RWPE1 (cell line): ENCODE measurements at places on chromosomes 13 and 19.

DNA sequence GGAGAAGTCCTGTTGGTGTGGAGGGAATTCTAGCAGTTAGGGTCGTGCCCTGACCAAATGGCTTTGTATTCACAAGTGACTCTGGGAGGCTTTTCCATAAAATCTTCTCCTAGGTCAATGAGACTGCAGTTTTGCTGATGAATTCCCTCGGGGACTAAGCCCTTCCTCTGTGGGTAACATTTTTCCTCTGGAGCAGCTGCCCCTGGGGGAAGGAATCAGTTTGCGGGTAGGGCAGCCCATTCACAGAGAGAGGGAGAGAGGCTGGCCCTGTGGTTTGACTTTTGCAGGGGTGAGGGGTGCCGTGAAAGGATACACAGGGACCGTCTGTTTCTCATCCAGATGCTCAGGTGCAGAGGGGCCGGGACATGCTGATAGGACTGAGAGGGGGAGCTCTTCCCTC, 67.3 kb downstream of the ERICH6B start:
- no peak for DNase-seq

- DNase-seq = no peak
Measured at GRCh38 chr13:44350775-44351504, 22.7 kb upstream of the SERP2 start.

- DNase-seq = no peak
Measured at GRCh38 chr13:52811841-52812240, 36.6 kb downstream of the PCDH8 start.

DNA sequence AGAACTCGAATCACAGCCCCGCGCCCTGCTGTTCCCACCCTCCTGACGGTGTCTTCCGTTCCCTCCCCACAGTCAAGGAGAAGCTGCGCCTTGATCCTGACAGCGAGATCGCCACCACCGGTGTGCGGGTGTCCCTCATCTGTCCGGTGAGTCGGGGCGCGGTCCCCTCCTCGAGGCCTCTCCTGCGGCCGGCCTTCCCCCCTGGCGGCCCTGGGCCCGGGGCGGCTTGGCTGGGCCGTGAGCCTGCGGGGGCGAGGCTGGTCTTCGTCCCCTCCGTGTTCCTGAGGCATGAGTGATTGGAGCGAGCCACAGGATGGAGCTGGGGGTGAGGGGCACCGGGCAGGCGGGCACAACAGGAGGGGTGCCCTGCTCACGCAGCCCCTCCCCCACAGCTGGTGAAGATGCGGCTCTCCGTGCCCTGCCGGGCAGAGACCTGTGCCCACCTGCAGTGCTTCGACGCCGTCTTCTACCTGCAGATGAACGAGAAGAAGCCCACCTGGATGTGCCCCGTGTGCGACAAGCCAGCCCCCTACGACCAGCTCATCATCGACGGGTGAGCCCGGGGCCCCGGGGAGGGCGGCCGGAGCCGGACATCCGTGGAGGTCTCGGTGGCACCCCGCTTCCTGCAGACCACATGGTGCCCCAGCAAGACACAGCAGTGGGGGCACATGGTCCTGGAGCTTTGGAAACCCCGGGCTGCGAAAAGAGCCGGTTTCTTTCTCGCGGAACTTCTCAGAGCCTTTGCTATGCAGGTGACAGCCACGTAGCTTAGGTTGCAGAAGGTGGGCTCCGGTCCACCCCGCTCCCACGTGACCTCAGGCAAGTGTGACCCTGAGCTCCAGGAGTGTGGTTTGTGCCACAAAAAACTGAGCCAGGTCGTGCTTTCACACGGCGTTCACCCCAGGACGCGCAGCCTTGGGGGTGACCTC, 25.8 kb downstream of the PIAS4 start:
- DNase-seq = no peak

- no peak for DNase-seq
Measured at GRCh38 chr13:102770435-102770834, 3.2 kb downstream of the TEX30 start.

- no peak for DNase-seq
Measured at GRCh38 chr19:5537870-5538269, 29.9 kb downstream of the TINCR start.

DNA sequence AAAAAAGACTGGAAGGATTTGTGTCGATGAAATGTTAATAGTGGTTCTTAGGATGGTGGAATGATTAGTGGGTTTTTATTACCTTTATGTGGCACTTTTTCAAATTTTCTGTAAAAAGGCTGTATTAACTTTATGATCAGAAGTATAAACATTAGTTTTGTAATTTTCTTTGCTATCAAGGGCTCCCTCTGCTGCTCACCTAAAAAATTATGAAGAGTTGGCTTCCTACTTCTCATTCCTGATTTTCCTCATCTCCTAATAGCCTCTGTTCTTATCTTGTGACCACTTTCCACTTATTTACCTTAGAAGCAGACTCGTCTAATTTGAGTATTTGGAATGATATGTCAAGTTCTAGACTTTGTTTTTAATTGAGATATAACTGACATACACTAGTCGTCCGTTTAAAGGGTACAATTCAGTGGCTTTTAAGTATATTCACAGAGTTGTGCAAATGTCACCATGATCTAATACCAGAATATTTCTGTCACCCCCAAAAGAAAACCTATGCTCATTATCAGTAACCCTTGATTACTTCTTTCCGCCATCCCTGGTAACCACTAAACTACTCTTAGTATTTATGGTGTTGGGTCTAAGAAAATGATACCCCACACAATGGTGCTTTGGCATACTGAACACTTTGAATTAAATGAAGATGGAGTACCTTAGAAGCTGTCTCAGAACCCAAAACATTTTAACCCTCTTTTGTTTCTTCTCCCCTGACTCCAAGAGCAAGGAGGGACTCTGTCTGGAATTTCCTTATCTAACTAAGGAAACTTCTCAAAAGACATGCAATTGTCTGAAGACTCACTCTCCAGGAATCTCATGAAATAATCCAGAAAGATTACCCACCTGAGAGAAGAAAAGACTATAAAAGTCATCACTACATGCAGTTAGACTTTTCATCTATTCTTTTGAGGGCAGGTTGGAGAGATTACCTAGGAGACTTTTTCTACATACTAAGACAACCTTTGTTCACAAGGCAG, 311.3 kb downstream of the DLEU7 start:
- no peak for DNase-seq

DNA sequence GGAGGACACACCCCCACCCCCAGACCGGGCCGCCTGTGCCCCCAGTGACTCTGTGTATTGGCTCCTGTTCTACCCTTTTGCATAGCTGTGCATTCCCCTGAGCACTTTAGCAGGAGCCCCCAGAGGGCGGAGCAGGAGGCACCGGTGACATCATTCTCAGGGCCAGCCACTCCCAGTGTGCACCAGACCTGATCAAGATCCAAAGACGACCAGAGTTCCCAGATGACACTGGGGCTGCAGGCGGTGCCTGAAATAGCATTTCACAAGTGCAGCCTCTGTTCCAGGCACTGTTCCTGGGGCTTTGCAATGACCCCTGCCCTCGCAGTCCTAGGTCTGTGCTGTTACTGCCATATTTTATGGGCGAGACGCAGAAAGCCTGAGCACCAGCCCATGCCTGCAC, 14.5 kb upstream of the PTPRS start:
- no peak for DNase-seq

DNA sequence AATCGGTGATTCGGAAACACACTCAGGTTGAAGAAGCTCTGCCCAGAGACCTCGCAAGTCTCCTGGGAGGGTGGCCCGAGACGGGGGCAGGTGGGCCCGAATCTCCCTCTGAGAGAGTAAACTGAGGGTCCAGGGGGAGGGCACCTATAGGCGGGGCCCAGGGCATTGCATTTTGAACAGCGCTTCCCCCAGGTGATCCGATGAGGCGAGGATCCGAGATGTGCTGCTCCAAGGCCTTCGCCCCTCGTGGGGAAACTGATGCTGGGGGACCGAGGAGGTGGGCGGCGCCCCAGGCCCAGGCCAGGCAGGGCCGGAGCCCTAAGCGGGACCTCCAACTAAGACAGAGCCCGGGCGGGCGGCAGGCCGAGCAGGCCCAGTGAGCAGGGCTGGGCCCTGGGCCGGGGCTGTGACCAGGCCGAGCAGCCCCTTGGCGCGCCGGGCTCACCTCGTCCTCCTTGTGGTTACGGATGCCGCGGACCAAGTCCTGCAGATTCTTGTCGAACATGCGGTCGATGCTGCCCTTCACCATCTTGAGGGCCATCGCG, 500 bp downstream of the AP3D1 start:
- no peak for DNase-seq

GRCh38 chr13:102847272-102848234, 1.7 kb downstream of the ERCC5 start:
- no peak for DNase-seq

DNA sequence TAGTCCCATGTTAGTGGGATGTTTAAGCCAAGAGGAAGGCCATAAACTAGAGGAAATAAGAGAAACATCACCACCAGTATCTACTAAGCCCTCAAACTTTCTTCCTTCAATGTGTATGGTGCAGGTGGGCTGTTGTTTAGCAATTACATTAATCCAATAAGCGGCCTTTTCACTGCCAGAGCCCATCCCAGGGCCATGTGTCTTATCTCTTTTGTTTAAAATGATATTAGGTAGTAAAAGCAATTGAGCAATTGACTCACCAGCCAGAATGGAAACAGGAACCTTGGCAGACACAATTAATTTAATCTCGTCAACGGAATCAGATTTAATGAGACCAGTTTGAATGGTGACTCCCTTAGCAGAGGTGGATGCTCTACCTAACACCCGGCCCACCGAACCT, 1503.5 kb downstream of the UQCRFS1 start:
- DNase-seq = no peak

- DNase-seq = no peak
Measured at GRCh38 chr13:110311443-110312338, 4.6 kb downstream of the COL4A2 start.

- DNase-seq = no peak
Measured at GRCh38 chr13:44053208-44053607, 173.5 kb downstream of the LACC1 start.

- DNase-seq = peak; percentile 46
Measured at GRCh38 chr13:36986462-36987240, 12.5 kb downstream of the ALG5 start.
